ENCODE measurements at places on chromosomes 12 and 14.

DNA sequence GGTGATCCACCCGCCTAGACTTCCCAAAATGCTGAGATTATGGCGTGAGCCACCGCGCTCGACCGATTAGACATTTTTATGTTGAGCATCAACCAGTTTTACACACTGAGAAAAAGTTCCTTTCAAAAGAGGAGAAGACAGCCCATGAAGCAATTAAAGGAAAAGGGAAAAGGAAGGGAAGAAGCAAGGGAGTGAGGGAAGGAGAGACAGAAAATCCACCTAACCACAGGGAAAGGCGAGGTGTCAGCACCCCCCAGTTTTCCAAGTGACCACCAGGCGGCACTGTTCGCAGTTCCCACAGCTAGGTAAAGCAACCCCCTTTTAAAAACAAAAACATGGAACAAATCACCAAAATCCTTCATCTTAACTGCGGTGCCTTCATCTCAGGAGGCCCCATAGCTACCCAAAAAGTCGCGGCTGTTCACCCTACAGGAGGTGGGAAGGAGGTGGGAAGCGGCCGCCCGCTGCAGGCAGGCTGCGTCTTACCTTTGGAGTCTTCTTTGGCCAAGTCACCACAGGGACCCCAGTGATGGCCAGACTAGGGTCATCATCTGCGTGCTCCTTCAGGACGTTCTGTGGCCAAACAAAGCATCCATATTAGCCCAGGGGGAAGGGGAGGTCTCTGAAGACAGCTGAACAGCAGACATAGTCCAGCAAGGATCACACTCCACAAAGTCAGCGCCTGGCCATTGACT is 86.6 kb downstream of the KDM2B start:
- no peak overlapping the region for H3K4me3 ChIP-seq
- DNase-seq: peak; percentile 51
- no peaks in the 10 kb centered on the region for H3K27me3 ChIP-seq

GRCh38 chr12:129067491-129067890 is 214.2 kb downstream of the GLT1D1 start:
- no peak overlapping the region for H3K4me3 ChIP-seq
- no peaks in the 10 kb centered on the region for H3K4me1 ChIP-seq
- H3K36me3 ChIP-seq: no peaks in the 10 kb centered on the region
- H3K27ac ChIP-seq: no peak overlapping the region

DNA sequence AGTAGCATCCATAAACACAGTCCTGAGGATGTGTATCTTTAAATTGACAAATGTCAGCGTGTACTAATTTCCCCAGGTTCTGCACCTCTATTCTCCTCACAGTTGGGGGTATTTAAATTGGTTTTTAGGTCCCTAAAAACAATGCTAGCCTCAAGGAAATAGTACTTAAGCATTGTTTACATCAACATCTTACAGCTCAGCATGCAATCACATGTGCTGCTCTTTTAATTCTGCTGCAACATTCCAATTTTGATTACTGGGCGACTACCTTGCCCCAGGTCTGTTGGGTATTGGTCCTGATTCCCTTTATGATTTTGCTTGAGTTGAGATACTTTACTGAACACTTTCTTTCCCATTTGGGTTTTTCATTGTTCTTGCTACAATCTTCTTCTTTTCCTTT is 616.6 kb downstream of the CCER1 start:
- no peak overlapping the region for H3K27ac ChIP-seq
- no peak for DNase-seq
- H3K4me3 ChIP-seq: no peak overlapping the region

DNA sequence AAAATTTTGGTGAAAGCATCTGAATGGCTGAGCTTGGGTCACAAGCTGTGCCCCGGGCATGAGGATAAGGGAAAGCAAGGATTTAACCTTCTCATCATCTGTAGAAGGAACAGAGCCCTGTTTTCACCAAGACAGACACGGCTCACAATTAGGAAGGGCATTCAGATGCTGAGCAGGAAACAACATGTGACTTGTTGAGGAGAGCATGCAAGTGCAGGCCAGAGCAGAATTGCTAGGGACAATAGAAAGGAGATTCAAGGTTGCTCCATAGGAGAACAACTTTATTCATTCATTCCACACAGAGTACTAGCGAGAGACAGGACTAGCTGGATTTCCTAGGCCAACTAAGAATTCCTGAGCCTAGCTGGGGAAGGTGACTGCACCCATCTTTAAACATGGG is 14.6 kb upstream of the RILPL1 start:
- no peaks in the 10 kb centered on the region for H3K36me3 ChIP-seq
- no peak for DNase-seq
- peaks cover 19% of the 10 kb centered on the region for H3K27me3 ChIP-seq
- H3K27ac ChIP-seq: no peak overlapping the region

GRCh38 chr12:112182499-112182898 is 57.1 kb downstream of the TRAFD1 start:
- no peaks in the 10 kb centered on the region for H3K27me3 ChIP-seq
- no peak for DNase-seq
- no peak overlapping the region for H3K27ac ChIP-seq
- peaks cover 37% of the 10 kb centered on the region for H3K36me3 ChIP-seq
- no peaks in the 10 kb centered on the region for H3K4me1 ChIP-seq
- H3K4me3 ChIP-seq: no peak overlapping the region

DNA sequence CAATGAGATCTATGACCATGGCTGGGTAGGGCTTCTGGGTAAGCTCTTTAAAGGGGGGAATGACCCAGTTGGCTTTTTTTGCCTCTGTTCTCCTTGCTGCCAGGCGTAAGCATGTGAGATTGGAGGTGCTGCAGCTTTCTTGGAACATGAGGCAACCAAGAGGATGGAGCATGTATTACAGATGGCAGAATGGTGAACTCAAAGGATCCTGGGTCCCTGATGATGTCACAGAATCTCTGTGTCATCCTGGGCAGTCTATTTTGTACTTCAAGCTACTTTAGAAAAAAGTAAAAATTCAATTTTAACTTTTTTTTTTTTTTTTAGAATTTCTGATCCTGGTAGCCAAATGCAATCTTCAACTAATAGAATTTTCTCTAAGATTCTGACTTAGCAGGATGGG is 8.0 kb downstream of the KRT82 start:
- peaks cover 72% of the 10 kb centered on the region for H3K27me3 ChIP-seq
- no peak overlapping the region for H3K27ac ChIP-seq
- H3K4me1 ChIP-seq: no peaks in the 10 kb centered on the region
- no peaks in the 10 kb centered on the region for H3K36me3 ChIP-seq

DNA sequence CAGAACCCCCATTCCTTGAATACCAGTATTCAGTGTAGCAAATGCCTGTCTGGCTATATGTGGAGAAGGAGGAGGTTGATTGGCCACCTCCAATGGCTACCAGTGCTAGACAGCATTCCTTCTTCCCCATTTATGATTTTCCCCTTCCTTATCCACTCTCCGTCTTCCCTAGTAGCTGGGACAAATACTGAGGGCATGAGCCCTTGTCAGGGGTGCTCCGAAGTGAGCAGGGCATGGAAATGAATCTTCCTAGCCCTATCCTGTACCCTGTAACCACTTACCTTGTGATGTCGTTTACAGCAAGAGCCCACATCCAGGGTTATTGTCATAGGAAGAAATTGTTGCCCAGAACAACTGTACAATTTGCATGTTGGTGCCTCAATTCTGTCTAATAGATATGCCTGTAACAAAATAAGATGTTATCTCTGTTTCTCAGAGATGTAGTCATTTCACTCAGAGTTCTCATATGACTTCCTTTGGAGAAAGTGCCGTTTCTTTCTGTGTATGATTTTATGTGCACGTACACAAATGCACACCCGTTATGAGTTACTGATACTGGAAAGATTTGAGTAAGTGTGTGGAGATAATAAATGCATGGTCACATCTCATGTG is 423.7 kb downstream of the EGLN3 start:
- H3K36me3 ChIP-seq: no peaks in the 10 kb centered on the region
- H3K4me1 ChIP-seq: no peaks in the 10 kb centered on the region
- H3K27me3 ChIP-seq: no peaks in the 10 kb centered on the region
- H3K27ac ChIP-seq: no peak overlapping the region

DNA sequence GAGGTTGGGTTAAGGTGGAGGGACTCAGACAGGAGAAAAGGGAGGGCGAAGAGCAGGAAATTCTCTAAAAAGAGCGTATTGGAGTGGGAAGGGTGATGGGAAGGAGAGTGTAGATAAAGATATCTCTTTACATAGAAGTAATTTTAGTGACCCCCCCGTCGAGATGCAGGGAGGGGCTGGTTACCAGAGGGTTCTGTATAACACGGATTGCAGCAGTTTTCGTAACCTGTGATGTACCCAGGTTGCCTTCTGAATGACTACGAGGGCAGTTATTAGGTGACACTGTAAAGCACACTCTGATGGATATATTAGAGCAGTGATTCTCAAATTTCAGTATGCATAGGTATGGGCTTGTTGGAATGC is 443 bp downstream of the DNAL1 start:
- H3K36me3 ChIP-seq: peaks cover 7% of the 10 kb centered on the region
- H3K27me3 ChIP-seq: no peaks in the 10 kb centered on the region
- peak overlapping the region; percentile 98 for H3K27ac ChIP-seq
- peaks cover 15% of the 10 kb centered on the region for H3K4me1 ChIP-seq
- peak overlapping the region; percentile 93 for H3K4me3 ChIP-seq

- no peaks in the 10 kb centered on the region for H3K36me3 ChIP-seq
- H3K4me1 ChIP-seq: peaks cover 9% of the 10 kb centered on the region
- H3K27me3 ChIP-seq: no peaks in the 10 kb centered on the region
- H3K27ac ChIP-seq: no peak overlapping the region
- no peak for DNase-seq
Observed at GRCh38 chr12:14273913-14274311, 91.6 kb upstream of the ATF7IP start.

DNA sequence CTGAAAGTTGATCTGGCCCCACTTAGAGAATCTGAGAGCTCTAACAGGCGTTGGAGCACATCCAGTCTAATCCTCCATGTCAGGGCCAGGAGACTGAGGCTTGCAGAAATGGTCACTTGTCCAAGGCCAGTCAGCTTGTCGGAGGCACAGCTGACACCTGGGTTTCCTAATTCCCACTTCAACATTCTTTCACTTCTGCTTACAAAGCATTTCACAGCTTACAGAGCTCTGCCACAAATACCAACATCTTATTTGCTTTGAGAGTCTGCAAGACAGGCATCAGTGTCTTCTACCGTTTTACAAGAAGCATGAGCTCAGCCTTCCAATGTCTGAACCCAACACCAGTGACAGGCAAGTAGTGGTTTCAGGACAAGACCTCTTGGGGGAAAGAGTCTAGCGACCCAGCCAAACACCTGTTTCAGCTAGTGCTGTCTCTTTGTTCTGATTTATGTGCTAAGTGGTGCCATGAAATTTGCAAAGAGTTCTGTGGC is 31.8 kb downstream of the ISCA2 start:
- peaks cover 30% of the 10 kb centered on the region for H3K27me3 ChIP-seq
- DNase-seq: no peak
- H3K4me1 ChIP-seq: peaks cover 5% of the 10 kb centered on the region
- H3K36me3 ChIP-seq: peaks cover 1% of the 10 kb centered on the region

GRCh38 chr12:105562199-105562971 is 231.9 kb downstream of the C12orf75 start:
- no peaks in the 10 kb centered on the region for H3K36me3 ChIP-seq
- H3K4me1 ChIP-seq: no peaks in the 10 kb centered on the region
- DNase-seq: no peak
- H3K4me3 ChIP-seq: no peak overlapping the region
- peaks cover 10% of the 10 kb centered on the region for H3K27me3 ChIP-seq
